NCI-H1092 treated with DMSO at 0.1 percent for 48 hours (cell line): ENCODE measurements at places on chromosomes 6 and 20.

GRCh38 chr6:170294813-170295509 lies 4.1 kb upstream of the DLL1 start:
- DNase-seq: peak; percentile 61

DNA sequence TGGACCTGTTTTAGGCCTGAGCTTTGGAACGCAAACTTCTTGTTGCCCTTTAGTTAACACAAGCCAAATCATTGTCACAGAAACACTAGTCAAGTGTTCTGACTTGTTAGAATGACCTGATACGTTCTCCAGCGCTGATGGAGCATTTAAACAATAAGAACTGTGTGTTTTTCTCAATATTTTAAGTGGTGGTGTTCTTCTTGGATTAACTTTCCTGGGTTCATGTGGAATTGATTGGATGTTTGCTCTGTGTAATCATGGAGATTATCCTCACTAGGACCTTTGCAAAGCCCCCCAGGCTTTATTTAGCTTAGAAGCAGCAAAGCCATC lies 1.6 kb downstream of the LRRC1 start:
- no peak for DNase-seq

GRCh38 chr6:41477572-41477971 lies 68.6 kb upstream of the FOXP4 start:
- no peak for DNase-seq

DNA sequence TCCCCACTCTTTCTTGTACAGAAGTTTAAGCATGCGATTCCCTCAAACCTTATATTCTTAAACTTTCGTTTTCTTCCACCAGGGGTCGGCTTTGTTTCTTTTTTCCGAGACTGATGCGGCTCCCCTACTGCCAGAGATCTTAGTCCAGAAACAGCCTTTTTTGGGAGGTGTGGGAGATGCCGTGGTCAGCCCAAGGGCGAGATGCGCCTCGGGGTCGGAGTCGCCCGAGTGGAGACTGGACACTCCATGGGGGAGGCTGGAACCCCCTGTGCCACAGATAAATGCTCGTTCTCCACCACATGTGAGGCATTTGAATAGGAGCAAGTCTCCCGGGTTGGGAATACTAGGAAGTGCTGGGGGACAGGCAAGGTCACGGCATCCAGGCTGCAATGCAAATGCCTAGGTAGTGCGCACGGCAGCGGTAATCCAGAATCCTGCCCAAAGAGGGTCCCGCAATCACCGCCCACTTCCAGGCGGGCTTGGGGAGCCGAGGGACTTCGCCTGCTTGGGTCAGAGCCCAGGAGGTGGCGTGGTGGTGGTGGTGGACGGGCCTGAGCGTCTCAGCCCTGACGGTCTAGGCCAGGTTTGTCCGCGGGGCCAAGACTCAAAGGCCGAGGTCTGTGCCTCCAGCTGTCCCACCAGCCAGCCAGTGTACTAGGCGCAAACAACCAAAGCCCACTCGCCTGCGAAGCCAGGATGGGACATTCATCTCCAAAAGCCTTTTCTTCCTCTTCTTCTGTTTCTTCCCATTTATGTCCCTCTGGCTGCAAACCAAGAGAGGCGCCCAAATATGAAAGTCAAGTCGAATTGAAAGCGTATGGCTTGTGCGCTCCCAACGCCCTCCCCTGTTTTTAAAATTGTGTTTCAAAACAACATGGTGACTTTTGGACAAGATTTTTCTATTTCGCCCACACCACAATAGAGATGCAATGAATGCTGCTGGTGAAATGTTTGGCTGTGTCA lies 39.3 kb upstream of the OSTM1 start:
- DNase-seq: peak; percentile 6

GRCh38 chr6:145948328-145948727 lies 15.8 kb downstream of the SHPRH start:
- no peak for DNase-seq

DNA sequence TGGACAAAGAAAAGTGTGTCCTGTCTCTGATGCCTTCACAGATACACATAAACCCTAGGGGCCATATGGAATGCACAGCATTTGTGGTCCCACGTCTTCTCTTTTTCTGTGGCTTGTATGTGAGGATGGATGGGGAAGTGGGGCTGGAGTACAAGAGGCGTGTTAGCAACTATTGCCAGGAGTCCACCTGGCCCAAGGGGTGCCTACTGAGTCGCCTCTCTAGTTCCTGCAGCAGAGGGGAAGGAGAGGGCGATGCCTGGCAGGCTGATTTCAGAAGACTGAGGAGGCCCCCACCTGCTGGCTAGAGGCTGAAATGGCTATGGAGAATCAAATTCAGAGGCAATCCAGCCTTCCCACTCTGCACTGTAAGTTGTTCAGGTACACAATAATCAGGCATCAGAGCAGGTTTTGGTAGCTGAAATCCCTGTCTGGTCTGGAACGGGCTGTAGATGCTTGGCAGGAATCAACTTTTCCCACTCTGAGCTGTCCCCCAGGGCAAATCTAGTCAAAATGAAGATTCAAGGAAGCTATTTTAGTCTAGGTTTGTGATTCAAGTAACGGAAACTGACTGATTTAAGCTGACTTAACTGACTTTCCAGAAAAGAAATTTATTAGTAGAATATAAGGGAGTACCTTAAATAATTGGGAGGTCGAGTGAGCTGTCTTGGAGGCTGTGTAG lies 14.9 kb upstream of the PPARD start:
- peak; percentile 17 for DNase-seq

DNA sequence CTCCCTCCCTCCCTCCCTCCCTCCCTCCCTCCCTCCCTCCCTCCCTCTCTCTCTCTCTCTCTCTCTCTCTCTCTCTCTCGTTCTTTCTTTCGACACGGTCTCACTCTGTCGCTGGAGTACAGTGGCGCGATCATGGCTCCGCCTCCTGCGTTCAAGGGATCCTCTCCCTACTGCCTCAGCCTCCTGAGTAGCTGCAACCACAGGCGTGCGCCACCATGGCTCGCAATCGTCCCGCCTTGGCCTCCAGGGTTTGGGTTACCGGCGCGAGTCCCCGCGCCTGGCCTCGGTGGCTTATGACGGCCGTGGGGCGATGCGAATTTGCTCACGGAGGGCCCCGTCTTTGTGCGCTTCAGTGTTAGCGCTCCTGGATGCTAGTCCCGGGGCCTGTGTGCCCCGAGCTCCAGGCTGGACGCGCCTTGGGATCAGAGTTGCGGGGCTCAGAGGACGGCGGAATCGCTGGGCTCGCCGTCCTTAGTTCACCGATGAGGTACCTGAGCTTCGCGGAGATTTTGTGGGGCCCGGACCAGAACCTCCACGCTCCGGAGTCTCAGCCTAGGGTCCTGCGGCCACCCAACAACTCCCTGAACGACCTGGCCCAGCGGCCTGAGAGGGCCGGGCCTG lies 45.2 kb downstream of the MCUR1 start:
- no peak for DNase-seq

DNA sequence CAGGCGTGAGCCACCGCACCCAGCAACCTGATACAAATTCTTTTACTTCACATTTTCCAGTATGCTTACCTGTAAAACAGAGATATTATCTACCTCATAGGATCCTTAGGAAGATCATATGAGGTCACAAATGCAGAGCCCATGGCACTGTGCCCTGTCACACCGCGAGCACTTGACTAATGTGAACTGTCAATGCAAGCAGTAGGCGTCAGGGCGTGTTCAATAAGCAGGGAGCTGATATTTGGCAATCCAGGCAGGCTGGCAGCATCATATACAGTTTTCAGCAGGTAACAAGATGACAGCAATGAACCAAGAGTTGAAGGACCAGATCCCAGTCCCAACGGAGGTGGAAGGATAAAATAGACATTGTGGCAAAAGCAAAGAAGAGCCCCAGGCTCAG lies 14.6 kb upstream of the ARID1B start:
- DNase-seq: no peak

- no peak for DNase-seq
These were observed at the start of gene KCNB1 for GRCh38 chr20:49482621-49483017. TSS of gene KCNB1 (minus strand) at chr20:49482668. CDS start at chr20:49482480, 188 bp downstream.

- peak; percentile 87 for DNase-seq
These were observed 960 bp downstream of the ATP9A start for GRCh38 chr20:51766994-51767866.

DNA sequence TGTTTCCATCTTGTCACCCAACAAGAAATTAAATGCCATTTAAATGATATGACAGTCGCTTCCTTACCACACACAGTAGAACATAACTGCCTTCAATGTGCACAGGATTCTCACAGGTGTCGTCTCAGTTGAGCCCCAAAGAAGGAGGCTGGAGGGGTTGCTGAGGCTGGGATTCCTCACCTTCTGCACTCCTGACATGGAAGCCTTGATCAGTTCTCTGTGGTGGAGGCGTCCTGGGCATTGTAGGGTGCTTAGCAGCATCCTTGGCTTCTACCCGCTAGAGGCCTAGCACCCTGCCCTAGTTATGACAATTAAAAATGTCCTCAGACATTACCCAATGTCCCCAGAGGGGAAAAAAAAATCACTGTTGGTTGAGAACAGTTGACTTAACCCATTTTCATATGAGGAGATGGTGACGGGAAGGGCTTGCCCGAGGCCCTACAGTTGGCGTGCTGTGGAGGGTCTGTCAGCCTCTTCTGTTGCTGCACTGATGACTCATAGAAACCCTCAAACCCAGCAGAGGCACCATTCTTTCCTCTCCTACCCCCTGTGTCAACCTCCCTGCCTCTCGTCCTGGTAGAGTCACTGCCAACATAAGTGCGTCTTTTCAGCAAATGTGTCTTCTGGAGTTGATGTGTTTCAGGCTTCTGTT lies 19.3 kb upstream of the ZNF831 start:
- no peak for DNase-seq

GRCh38 chr20:33169176-33169794 lies 1.3 kb downstream of the BPIFA2 start:
- DNase-seq: no peak

- no peak for DNase-seq
These were observed 9.5 kb downstream of the NCR2 start for GRCh38 chr6:41344876-41345275.

DNA sequence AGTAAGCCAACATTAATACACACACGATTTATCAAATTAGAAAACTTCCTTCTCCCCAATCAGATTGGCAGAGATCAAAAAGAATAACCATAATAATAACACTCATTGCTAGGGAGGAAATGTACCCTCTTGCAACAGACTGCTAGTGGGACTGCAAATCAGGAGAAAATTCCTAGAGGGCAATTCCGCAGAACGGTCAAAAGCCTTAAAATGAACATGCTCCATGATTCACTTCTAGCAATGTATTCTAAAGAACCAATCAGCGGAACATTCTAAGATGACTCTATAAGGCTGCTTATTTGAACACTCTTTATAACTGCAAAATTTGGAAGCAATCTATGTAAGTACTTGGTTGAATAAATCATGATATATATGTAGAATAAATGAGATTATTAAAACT lies 8.5 kb upstream of the DACT2 start:
- DNase-seq: no peak

GRCh38 chr6:24980507-24981385 lies 45.0 kb upstream of the RIPOR2 start:
- DNase-seq: no peak

- DNase-seq: peak; percentile 1
These were observed 31.5 kb upstream of the ADTRP start for GRCh38 chr6:11810039-11810541.

DNA sequence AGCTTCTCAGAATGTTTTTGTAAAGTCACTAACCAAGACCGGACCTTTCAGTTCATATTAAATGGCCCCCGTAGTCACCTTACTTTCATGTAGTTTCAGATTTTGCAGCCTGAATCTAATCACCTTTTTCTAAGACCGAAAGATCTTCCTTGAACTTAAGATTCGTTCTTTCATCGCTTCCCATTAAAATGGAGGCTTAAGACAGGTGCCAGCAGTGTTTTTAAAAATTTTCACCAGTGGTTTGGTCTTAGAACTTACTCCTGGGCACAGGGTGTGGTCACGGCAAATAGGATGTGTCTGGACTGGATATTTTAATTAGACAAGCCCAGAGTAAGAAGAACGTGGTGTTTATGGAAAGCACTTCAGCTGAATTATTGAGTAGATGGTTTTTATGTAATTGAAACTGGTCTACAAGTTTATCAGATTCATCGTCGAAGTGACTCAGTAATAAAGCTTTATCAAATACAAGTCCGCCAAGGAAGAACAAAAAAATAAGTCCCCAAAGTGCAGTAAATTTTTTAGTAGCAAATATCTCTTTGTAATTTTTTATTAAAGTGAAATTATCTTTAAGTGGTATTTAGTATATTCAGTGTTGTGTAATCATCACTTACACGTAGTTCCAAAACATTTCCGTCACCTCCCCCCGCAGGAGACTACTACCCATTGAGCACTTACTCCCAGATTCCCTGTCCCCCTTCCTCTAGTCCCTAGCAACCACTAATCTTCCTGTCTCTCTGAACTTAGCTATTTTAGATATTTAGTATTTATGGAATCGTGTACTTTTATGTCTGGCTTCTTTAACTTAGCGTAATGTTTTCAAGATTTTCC lies 868 bp downstream of the SRSF3 start:
- peak; percentile 46 for DNase-seq

GRCh38 chr20:15045246-15045645 lies 707.8 kb upstream of the FLRT3 start:
- no peak for DNase-seq
